ENCODE measurements at places on chromosomes 6 and 20.

DNA sequence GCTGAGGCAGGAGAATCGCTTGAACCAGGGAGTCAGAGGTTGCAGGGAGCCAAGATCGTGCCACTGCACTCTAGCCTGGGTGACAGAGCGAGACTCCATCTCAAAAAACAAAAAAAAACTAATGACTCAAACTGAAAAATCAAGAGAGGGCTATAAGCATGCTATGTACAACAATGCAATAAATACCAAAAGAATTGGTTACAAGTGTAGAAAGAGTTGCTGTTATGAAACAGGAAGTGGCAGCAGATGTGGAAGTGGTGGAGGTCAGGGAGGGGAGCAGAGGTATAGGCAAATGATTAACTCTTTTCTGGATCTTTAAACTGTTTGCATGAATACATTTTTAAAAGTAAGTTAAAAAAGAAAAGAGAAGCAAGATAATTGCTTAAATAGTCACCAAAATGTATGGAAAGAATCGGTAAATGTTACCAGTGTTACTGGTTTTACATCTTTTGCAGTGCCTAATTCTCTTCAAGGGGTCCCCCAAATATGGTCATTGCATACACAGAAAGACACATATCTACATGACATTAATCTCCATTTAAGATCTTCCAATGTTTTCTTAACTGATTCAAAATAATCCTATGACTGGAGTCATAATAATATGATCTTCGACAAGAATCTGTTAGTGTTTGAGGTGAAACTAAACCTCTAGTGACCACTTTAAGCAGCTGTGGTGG is 15.0 kb downstream of the CALHM6 start:
- H3K36me3 ChIP-seq, result no peaks in the 10 kb centered on the region
- peak overlapping the region; percentile 13 for H3K27ac ChIP-seq
- H3K27me3 ChIP-seq, result no peaks in the 10 kb centered on the region
- DNase-seq, result no peak
- H3K4me3 ChIP-seq, result no peak overlapping the region

DNA sequence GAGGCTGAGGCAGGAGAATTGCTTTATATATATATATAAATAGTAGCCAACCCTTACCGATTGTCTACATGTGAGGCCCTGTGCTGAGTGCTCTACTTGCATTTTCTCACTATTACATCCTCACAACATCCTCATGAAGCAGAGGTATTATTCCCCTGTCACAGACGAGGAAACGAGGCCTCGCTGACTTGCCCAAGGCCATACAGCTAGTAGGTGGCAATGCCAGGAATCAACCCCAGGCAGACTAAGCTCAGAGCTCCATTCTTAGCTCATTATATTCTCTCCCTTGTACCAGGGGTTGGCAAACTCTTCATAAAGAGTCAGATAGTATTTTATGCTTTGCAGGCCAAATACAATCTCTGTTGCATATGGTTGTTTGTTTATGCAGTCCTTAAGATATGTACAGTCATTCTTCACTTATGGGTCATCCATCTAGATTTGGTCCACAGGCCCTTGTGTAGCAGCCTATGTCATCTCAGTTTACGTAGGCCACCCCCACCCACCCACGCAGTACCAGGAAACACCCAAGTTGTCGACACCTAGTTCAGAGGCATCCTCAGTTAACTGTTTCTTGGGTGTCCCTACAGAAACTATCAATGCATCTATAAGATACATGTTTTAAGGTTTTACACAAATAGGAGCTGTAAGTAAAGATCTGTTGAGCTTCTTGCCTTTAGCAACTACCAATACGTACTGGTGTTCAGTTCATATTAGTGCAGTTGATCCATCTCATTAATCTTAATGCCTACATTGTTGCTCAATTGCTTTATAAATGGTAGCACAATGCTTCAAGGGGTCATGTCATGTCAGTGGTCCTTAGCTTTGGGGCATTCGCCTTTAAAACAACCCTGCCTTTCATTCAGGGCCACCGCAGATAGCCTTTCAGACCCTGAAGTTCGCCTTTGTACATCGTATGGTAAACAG is 3.0 kb downstream of the CASS4 start:
- H3K4me1 ChIP-seq, result peaks cover 59% of the 10 kb centered on the region
- no peaks in the 10 kb centered on the region for H3K27me3 ChIP-seq
- DNase-seq, result peak; percentile 73
- H3K27ac ChIP-seq, result peak overlapping the region; percentile 85

DNA sequence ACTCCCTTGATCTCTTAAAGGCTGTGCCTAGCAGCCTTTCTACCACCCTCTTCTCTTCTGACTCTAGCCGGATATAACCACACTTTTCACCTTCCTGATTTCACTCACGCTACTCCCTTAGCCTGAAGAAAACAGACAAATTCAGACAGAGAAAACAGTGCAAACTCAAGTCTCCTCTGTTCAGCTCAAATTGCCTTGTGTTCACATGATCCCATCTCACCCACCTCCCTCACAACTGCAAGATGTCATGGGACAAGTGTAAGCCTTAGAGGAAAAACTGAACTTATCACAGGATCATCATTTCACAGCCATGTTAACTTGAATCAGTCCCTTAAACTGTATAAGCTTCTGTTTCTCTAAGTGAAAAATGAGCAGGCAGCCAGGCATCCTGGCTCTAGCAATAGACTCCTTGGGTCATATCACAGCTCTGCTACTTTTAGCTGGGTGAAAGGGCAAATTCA is 66.5 kb upstream of the TENT5A start:
- DNase-seq, result no peak
- H3K27me3 ChIP-seq, result no peaks in the 10 kb centered on the region
- H3K4me3 ChIP-seq, result no peak overlapping the region
- H3K4me1 ChIP-seq, result no peaks in the 10 kb centered on the region
- no peak overlapping the region for H3K27ac ChIP-seq
- no peaks in the 10 kb centered on the region for H3K36me3 ChIP-seq

GRCh38 chr6:164377348-164377918 is 932.0 kb downstream of the C6orf118 start:
- no peak overlapping the region for H3K4me3 ChIP-seq
- DNase-seq, result no peak

DNA sequence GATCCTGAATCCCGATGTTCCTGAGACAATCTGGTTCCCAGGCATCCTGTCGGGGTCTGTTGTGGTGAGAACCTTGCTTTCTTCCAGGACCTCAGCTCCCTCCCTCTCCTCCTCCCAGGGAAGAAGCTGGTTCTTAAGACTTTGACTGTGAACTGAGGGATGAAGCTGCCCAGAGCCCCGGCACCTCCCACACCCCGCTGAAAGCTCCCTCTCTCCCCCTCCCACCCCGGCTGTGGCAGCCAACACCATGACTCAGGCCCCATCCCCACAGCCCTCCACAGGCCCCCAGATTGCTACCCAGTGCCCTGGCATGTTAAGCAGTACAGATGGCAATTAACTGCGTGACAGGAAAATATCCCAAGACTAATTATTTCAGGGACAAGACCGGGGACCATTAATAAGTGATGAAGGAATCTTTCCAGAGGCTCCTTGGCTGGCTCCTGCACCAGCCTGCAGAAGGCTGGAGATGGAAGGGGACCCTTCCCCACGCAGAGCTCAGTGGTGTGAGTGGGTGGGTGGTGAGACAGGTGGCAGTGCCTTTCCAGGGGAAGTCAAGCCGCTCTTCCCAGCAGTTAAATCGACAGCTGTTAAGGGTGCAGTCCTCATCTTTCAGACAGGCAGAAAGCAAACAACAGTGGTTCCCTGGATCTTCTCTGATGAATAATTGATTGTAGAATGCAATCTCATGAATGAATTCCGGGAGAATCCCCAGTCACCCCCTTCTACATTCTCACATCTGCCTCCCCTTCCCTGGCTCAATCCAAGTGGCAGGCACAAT is 237.9 kb downstream of the LRFN2 start:
- H3K4me3 ChIP-seq, result no peak overlapping the region
- no peaks in the 10 kb centered on the region for H3K4me1 ChIP-seq

GRCh38 chr20:8807480-8808201 is 261.2 kb upstream of the PLCB4 start:
- no peak overlapping the region for H3K4me3 ChIP-seq
- no peak overlapping the region for H3K27ac ChIP-seq
- H3K4me1 ChIP-seq, result no peaks in the 10 kb centered on the region

GRCh38 chr6:20827798-20828197 is 293.5 kb downstream of the CDKAL1 start:
- H3K27ac ChIP-seq, result no peak overlapping the region
- no peak overlapping the region for H3K4me3 ChIP-seq
- no peaks in the 10 kb centered on the region for H3K36me3 ChIP-seq
- no peaks in the 10 kb centered on the region for H3K4me1 ChIP-seq

GRCh38 chr6:156651486-156651885 is 125.7 kb upstream of the ARID1B start:
- H3K4me1 ChIP-seq, result no peaks in the 10 kb centered on the region
- peaks cover 39% of the 10 kb centered on the region for H3K27me3 ChIP-seq
- no peak overlapping the region for H3K4me3 ChIP-seq
- no peaks in the 10 kb centered on the region for H3K36me3 ChIP-seq

- no peak overlapping the region for H3K27ac ChIP-seq
- H3K27me3 ChIP-seq, result no peaks in the 10 kb centered on the region
- no peaks in the 10 kb centered on the region for H3K4me1 ChIP-seq
- peaks cover 49% of the 10 kb centered on the region for H3K36me3 ChIP-seq
These were observed 28.6 kb downstream of the PRPH2 start for GRCh38 chr6:42693725-42694323.

DNA sequence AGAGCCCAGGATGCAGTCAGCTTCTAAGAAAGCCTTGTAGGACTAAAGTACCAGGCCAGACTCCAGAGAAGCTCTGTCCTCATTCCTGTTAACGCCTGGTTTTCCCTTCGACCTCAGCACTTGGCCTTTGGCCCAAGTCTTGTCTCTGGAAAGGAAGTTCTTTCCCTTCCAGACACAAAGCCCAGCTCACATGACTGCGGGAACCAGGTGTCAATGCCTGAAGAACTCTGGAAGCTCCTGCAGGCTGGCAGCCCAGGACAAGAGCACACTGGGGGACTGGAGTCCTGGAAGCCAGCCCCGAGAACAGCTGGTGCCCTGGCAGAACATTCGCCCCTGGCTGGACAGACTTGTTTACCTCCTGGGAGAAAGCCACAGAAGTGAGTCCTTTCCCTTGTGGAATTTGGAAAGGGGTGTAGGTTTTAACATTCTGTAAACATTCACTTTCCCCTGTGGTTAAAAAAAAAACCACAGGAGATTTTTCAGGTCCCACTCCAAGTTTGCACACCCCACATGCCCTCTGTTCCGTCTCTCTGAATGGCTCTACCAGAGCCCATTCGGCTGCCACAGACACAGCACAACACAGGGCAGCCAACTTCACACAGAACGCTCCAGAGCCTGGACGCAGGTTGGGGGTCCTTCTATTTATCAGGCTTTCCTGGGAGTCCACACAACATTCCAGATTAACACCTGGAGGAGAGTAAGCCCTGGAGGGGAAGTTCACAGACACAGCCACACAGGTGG is 18.1 kb downstream of the ACSS1 start:
- DNase-seq, result no peak
- peaks cover 30% of the 10 kb centered on the region for H3K27me3 ChIP-seq
- no peaks in the 10 kb centered on the region for H3K36me3 ChIP-seq
- H3K4me3 ChIP-seq, result no peak overlapping the region
- no peak overlapping the region for H3K27ac ChIP-seq

GRCh38 chr20:58466095-58466708 is 49.0 kb downstream of the APCDD1L start:
- DNase-seq, result no peak
- H3K27ac ChIP-seq, result no peak overlapping the region
- peaks cover 18% of the 10 kb centered on the region for H3K4me1 ChIP-seq
- H3K36me3 ChIP-seq, result no peaks in the 10 kb centered on the region

GRCh38 chr6:2998998-2999617 is 586 bp upstream of the NQO2 start:
- peaks cover 31% of the 10 kb centered on the region for H3K4me1 ChIP-seq
- H3K27me3 ChIP-seq, result no peaks in the 10 kb centered on the region
- H3K36me3 ChIP-seq, result peaks cover 25% of the 10 kb centered on the region
- no peak for DNase-seq
- H3K4me3 ChIP-seq, result peak overlapping the region; percentile 51

GRCh38 chr6:107655864-107656263 is 165.9 kb downstream of the SOBP start:
- no peak for DNase-seq
- H3K27me3 ChIP-seq, result peaks cover 35% of the 10 kb centered on the region
- no peak overlapping the region for H3K27ac ChIP-seq
- no peaks in the 10 kb centered on the region for H3K4me1 ChIP-seq
- H3K36me3 ChIP-seq, result no peaks in the 10 kb centered on the region

DNA sequence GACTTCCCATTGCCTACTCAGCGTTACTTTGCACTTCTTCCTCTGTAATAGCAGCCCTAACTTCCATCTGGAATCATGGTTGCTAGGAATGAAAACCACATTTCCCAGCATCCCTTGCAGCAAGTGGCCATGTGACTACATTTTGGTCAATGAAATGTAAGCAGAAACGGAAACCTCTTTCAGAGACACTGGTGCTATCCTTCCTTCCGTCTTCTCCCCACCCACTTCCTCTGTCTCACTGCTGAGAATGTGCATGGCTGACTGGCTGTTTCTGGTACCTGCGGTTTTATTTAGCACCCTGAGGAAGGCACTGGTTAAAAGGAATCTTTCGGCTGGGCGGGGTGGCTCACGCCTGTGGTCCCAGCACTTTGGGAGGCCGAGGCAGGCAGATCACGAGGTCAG is 107.4 kb downstream of the SCML4 start:
- no peaks in the 10 kb centered on the region for H3K36me3 ChIP-seq
- peaks cover 5% of the 10 kb centered on the region for H3K27me3 ChIP-seq
- no peak overlapping the region for H3K27ac ChIP-seq
- no peaks in the 10 kb centered on the region for H3K4me1 ChIP-seq
- no peak overlapping the region for H3K4me3 ChIP-seq

- no peaks in the 10 kb centered on the region for H3K4me1 ChIP-seq
- H3K4me3 ChIP-seq, result no peak overlapping the region
- DNase-seq, result no peak
- no peak overlapping the region for H3K27ac ChIP-seq
- peaks cover 65% of the 10 kb centered on the region for H3K36me3 ChIP-seq
These were observed 11.1 kb downstream of the MTHFD1L start for GRCh38 chr6:150876598-150876997.

DNA sequence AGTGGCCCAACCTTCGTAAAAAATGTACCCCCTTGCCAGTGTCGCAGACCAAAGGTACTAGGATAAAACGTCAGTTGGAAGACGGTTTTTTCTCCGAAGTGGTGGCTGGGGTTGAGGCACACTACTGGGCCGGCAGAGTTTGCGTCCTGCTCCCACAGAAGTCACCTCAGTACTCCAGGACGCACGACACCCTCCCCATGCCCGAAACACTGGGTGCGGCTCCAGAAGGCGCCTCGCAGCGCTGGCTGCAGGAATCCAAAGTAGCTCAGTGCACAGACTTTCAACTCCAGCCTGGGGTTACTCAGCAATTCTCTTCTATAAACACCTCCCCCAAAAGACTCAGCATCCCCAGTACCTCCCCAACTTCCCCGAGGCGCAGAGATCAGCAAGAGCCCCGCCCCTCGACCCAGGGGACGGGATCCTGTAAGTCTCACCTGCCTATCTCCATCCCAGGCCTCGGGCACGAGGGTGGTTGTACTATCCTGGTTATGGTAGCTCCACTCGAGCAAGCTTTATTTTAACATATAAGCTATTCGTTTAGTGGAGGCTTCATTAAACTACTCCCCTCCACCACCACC is 88.2 kb downstream of the ZFP64 start:
- H3K4me1 ChIP-seq, result no peaks in the 10 kb centered on the region
- H3K36me3 ChIP-seq, result no peaks in the 10 kb centered on the region
- H3K27ac ChIP-seq, result no peak overlapping the region
- DNase-seq, result no peak
- H3K27me3 ChIP-seq, result peaks cover 11% of the 10 kb centered on the region

- no peaks in the 10 kb centered on the region for H3K36me3 ChIP-seq
- no peak overlapping the region for H3K27ac ChIP-seq
- H3K4me1 ChIP-seq, result no peaks in the 10 kb centered on the region
- no peak overlapping the region for H3K4me3 ChIP-seq
These were observed 30.3 kb downstream of the UTRN start for GRCh38 chr6:144315226-144315980.

Measured in K562 (cell line).